ENCODE measurements at places on chromosomes 3 and 15. TPM values are rescaled to one million over a fixed set of nuclear protein-coding genes. Genes with fewer than 3 reads are reported as not detected.

DNA sequence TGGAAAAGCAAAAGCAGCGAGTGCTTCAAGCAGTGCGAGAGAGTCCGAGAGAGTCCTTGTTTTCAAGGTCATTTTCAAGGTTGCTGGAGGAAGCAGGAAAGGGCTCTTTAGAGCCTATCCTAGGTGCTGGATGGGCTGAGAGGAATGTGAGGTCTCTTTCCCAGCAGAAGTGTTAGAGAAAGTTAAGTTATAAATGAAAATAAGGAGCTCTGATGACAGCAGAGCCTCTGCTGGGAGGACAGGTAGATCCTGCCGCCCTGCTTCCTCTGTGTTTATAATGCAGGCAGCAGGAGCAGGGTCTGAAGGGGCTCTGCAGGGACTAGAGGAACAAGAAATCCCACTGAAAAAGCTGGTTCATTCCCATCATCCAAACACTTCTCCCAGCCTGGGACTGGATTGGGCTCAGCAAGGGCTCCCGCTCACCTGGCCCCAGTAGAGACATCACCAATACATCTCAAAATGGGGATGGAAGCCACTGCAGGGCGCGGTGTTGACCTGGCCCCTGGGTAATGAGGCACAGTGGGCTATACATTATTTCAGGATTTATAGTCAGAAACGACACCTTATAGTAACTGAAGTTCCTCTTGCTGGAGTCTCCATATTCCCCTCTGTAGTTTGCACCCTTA, 41.5 kb upstream of the RAB6B start:
- DNase-seq: no peak

DNA sequence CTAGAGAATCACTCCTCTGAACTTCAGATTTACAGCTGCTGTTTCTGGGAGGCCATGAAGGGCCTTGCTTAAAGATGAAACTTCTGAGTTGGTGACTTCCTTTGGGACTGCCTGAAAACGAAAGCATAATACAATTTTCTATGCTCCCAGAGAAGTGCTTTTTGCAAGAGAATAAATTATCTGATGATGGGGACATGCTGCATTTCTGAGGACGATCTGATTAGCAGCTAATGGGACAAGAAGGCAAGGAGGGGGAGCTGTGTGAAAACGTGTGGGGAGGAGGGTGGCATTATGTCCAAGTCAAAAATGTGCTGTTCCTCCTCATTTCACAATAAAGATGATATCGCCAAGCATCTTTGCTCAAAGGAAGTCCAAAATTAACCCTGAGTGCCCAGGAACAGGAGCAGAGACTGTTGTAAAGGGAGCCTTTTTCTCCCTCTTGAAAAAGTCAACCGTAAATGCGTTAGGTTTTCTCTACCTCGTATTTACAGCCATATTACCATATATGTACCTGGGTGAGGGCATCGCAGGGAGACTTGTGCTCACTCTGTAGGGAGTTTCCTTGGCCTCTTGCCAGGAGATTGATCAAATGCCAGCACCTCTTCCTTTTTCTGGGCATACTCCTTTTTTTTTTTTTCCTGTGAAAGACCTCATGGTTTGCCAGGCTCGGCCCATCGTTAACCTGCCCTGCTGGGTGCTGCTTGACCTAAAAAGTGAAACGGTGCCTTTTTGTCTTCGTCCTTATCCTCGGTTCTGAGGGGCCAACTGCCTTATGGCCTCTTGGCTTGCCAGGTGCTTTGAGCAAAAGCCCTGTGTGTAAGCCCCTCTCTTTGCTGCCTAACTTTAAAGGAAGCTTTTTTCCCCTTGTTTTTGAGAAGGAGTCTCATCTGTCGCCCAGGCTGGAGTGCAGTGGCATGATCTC, 11.5 kb downstream of the ITPR1 start:
- no peak for DNase-seq

GRCh38 chr3:30082652-30083051, 523.7 kb upstream of the TGFBR2 start:
- DNase-seq: no peak

DNA sequence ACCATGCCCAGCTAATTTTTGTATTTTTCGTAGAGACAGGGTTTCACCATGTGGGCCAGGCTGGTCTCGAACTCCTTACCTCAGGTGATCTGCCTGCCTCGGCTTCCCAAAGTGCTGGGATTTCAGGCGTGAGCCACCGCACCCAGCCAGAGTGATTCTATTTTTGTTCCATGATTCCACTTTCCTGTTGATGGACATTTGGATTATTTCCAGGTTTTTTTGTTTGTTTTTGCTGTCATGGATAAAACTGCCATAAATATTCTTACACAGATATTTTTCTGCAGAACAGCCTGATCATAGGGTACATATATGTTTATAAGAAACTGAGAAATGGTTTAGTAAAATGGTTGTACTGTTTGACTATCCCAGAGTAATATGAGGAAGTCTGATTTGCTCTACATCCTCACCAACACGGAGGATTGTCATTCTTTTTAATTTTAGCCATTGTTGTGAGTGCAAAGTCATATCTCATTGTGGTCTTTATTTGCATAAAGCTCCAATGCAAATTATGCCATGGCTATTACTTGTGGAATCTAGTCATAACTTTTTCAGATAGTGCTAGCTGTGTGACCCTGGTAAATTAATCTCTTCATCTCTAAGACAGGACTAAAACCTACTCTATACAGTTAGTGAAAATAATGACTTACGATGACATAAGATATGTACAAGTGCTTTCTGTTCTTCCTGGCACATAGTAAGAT, 42.7 kb downstream of the MAP6D1 start:
- DNase-seq: no peak

DNA sequence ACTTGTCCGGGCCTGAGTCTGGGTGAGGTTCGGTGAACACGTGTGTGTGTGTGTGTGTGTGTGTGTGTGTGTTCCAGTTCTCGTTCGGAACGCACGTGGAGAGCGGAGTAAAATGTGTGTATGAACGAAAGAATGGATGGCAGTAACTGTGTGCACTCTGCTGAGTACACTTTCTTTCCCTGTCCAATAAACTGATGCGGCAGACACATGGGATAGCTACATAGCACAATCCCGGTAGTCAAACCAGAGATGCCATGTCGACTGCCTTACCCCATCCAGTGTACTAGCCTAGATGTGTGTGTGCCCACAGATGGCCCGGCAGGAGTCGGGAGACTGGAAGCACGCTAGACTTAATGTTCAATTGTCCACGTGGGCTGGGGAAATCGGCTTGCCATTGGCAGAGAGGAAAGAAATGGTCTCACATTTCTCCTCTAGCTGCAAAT, 507 bp upstream of the GOLIM4 start:
- DNase-seq: peak; percentile 68

- no peak for DNase-seq
Observed at GRCh38 chr15:73323374-73323955, 45.3 kb downstream of the HCN4 start.

- DNase-seq: no peak
Observed at GRCh38 chr3:148605521-148605920, 92.2 kb upstream of the AGTR1 start.

DNA sequence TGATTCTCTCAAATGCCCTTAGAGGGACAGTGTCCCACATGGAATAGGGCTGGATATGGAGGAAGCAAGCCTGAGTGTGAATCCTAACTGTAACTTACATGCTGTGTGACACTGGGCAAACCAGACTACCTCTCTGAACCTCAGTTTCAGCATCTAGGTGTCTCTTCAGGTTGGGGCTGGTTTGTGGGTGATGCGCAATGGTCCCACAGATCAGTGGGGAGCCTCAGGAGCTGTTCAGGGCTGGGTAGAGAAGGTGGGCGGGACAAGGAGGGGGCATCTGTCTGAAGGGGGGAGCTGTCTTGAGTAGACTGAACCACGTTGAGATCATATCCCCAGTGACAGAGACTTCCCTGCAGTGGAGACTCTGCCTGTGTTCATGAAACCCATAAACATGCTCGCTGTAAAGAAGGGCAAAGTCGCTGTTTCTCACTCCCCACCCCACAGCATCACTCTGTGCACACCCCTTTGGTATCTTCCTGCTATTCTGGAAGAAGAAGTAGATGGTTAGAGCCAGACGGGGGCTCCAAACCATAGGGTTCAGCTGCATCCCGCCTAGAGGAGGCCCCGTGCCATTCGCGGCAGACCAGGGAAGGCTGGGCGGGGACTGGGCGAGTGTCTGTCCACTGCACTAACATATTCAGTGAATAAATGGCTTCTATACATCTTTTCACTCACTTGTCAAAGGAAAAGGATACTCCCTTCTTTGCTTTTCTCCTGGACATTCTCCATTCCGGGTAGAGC, 28.4 kb downstream of the SRPRB start:
- no peak for DNase-seq

GRCh38 chr3:128491691-128491940, 1.4 kb downstream of the GATA2 start:
- peak; percentile 26 for DNase-seq

DNA sequence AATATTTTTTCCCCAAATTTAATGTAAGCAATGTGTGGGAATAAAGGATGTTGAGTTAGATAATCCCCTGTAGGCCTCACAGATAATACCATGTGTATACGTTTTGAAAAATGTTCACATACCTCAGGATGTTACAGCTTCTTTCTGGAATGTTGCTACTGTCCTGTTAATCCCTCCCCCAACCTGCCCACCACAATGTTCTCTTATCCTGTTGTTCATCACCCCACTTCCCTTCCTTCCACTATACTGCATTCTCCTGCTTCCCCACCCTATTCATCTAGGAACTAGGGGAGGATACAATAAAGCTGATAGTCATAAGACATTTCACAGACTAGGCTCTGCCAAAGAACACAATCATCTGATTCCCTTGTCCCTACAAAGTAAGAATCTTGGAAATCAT, 92.1 kb downstream of the IGF2BP2 start:
- DNase-seq: no peak

DNA sequence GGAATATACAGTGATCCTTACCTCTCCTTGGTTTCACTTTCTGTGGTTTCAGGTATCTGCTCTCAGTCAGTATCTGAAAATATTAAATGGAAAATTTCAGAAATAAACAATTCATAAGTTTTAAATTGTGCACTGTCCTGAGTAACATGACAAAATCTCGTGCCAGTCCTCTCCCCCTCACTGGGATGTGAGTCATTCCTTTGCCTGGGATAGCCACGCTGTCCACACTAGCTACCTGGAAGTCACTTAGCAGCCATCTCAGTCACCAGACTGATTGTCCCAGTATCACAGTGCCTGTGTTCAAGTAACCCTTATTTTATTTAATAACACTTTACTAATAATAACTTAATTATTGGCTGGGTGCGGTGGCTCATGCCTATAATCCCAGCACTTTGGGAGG, 15.3 kb upstream of the KLHL25 start:
- DNase-seq: no peak

DNA sequence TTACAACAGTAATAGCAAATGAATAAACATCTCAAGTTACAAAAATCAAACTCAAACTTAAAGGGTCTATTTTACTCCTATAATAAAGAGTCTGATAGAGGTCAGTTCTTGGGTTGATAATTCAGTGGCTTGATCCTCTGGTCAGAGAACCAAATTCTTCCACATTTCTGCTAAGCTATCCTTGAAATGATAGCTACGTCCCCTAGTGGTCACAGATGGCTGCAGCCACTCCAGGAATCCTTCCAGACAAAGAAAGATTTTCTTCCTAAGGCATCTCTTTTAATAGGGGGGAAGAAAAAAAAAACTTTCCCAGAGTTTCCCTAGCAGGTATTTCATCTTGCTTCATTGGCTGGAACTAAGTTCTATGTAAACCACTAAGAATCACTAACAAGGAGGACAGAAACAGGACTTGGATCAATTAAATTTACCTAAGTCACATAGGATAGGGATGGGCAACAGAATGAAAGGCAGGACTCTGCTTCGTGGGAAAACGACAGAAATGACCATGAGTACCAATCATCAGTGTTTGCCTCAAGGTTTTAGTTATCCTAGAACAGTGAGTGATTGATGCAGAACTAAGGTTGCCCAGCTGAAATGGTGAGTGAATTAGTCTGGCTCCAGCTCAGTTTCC, 160.7 kb downstream of the STAC start:
- no peak for DNase-seq

DNA sequence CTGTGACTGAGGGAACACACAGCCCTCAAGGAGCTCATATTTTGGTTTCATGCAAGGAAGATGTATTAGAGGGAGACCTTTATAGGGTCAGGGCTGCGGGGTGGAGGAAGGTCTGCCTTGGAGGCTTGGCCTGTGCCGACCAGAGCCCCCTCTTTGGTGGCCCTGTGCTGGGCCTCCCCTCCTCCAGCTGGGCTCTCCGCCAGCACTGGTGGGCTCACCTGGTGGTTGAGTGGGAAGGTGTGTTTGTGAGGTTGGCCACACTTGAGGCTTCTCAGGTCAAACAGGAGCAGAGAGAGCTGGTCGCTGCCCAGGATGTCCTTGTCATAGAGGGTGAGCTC, 2.6 kb downstream of the PLA2G4F start:
- no peak for DNase-seq

GRCh38 chr15:92005154-92005553, 151.6 kb downstream of the SLCO3A1 start:
- DNase-seq: no peak

DNA sequence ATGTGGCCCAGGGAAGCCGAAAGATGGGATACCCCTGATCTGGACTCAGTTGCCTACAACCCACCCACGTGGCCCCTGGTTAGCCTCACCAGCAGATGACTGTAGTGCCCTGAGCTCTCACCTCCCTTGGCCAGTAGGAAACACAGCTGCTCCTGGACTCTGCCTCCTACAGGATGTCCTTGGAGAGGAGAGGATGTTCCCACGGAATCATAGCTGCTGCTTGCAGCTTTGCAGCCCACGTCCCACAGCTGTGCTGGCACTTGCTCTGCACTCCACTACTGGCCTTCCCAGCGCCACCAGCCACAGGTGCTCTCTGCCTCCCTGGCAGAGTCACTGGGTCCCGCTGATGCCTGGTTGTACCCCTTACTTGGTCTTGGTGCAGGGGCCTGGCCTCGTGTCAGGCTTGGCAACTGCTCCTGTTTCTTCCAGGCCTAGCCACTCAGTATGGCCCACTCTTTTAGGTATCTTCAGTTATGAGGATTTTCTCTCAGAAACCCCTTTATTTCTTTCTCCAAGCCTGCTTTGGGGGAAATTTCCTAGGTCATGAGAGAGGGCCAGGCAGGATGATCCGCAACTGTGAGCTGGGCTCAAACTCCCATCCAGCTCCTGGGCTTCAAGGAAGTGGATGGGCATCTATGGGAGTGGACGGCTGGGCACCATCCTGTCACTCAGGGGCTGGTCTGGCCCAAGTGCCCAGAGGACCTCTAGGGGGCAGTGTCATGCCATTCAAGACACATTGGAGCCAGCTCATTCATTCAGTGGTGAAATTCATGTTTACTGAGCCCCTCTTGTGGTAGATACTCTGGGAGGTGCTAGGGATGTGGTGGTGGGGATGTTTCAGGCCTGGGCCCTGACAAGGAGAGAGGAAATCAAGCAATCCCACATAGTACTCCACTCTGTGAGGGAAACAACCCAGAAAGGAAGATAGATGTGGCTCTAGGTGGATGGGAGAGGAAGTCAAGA, 16.2 kb upstream of the VILL start:
- DNase-seq: peak; percentile 76

GRCh38 chr3:16114429-16114828, 60.1 kb upstream of the GALNT15 start:
- no peak for DNase-seq

GRCh38 chr3:4523710-4524698, 30.9 kb downstream of the ITPR1 start:
- no peak for DNase-seq

Gene SLCO3A1
- total RNA-seq: 46.6 TPM

Gene SEMA6D
- 16.5 TPM for total RNA-seq

Gene DUSP7
- 23.2 TPM for total RNA-seq

Gene ADAMTS17
- 1.7 TPM for total RNA-seq

Gene TMIE
- total RNA-seq: 1.00 TPM

Gene RGMA
- 25.0 TPM for total RNA-seq

Gene AHSG
- total RNA-seq: not detected

Gene THSD4
- total RNA-seq: 75.6 TPM

Gene SYNPR
- total RNA-seq: not detected

Gene ECE2
- not detected for total RNA-seq

Gene DAPK2
- 48.2 TPM for total RNA-seq

Gene CHSY1
- 12.7 TPM for total RNA-seq
